ENCODE measurements at places on chromosomes 16 and 17. TPM values are rescaled to one million over a fixed set of nuclear protein-coding genes. Genes with fewer than 3 reads are reported as not detected.

CES5A gene
- total RNA-seq = not detected

G6PC1 gene
- not detected for total RNA-seq

KRTAP1-1 gene
- total RNA-seq = not detected

MMP25 gene
- total RNA-seq = 1.3 TPM

HIRIP3 gene
- 5.0 TPM for total RNA-seq

CEP295NL gene
- total RNA-seq = 1.3 TPM

- DNase-seq = no peak
- H3K4me1 ChIP-seq = no peaks in the 10 kb centered on the region
- no peak overlapping the region for H3K27ac ChIP-seq
Measured at GRCh38 chr16:82793528-82794245, 166.9 kb downstream of the CDH13 start.

- peaks cover 68% of the 10 kb centered on the region for H3K36me3 ChIP-seq
- no peak for DNase-seq
- H3K4me1 ChIP-seq = peaks cover 5% of the 10 kb centered on the region
- H3K27ac ChIP-seq = no peak overlapping the region
- H3K27me3 ChIP-seq = no peaks in the 10 kb centered on the region
Measured at GRCh38 chr16:15037003-15037402, 18.9 kb downstream of the NTAN1 start.

GRCh38 chr17:67830440-67830839 is 5.1 kb downstream of the BPTF start:
- no peak overlapping the region for H3K27ac ChIP-seq
- no peaks in the 10 kb centered on the region for H3K36me3 ChIP-seq
- no peak overlapping the region for H3K4me3 ChIP-seq
- no peaks in the 10 kb centered on the region for H3K27me3 ChIP-seq
- DNase-seq = no peak

DNA sequence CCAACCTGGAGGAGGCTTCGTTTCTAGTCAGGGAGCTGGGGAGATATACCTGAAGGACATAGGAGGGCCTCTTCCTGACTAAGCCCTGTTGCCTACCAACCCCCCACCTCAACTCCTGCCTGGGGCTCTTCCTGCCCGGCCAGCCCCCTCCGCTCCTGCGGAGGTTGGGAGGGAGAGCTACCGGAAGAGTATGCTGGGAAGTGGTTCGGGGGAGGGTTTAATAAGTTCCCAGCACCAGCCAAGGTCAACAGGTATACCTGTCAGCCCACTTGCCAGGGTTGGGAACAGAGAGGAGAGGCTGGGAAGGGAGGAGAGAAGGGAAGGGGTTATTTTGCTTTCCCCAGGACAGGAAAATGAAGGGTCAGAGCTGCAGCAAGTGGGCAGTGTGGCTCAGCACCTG is 4.7 kb downstream of the PPP1R1B start:
- H3K36me3 ChIP-seq = no peaks in the 10 kb centered on the region
- no peak overlapping the region for H3K4me3 ChIP-seq
- peaks cover 5% of the 10 kb centered on the region for H3K4me1 ChIP-seq
- no peak for DNase-seq

DNA sequence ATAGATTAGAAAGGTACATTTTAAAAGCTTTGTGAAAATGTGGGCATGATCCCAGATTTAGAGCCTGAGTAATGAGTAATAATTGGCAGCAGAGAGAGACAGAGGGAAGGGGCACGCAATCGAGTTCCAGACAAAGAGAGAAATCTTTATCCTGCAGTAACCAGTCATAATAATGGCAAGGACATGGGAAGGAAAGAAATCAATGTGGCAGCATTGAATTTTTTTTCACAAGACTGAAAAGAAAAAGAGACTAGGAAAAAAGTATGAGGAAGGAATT is 790.8 kb upstream of the SOX9 start:
- no peak overlapping the region for H3K4me3 ChIP-seq
- no peak overlapping the region for H3K27ac ChIP-seq
- H3K36me3 ChIP-seq = no peaks in the 10 kb centered on the region
- peak; percentile 47 for DNase-seq
- H3K27me3 ChIP-seq = no peaks in the 10 kb centered on the region

GRCh38 chr17:68141050-68141449 is 105.5 kb downstream of the KPNA2 start:
- H3K4me1 ChIP-seq = no peaks in the 10 kb centered on the region
- no peaks in the 10 kb centered on the region for H3K27me3 ChIP-seq
- no peaks in the 10 kb centered on the region for H3K36me3 ChIP-seq

GRCh38 chr17:79670537-79671084 is 59.8 kb upstream of the RBFOX3 start:
- no peaks in the 10 kb centered on the region for H3K27me3 ChIP-seq
- H3K4me3 ChIP-seq = no peak overlapping the region
- DNase-seq = no peak

DNA sequence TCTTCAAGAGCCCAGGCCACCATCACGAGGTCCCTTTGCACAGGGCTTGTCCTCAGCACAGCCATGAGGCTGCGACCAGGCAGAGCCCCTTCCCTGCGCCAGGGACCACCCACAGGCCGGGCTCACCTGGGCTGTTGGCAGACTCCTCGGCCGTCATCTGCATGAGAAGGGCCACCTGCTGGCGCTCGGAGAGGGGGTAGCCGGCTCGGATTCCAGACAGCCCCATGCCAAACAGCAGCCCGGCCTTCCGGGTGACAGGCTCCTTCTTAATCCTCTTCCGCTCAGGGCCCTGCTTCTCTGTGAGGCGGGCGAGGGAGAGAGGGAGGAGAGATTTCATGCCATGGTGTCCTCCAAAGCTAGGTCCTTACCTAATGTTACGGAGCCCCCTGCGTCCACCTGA is 73.4 kb downstream of the ZNF778 start:
- H3K27me3 ChIP-seq = no peaks in the 10 kb centered on the region
- H3K4me1 ChIP-seq = no peaks in the 10 kb centered on the region

DNA sequence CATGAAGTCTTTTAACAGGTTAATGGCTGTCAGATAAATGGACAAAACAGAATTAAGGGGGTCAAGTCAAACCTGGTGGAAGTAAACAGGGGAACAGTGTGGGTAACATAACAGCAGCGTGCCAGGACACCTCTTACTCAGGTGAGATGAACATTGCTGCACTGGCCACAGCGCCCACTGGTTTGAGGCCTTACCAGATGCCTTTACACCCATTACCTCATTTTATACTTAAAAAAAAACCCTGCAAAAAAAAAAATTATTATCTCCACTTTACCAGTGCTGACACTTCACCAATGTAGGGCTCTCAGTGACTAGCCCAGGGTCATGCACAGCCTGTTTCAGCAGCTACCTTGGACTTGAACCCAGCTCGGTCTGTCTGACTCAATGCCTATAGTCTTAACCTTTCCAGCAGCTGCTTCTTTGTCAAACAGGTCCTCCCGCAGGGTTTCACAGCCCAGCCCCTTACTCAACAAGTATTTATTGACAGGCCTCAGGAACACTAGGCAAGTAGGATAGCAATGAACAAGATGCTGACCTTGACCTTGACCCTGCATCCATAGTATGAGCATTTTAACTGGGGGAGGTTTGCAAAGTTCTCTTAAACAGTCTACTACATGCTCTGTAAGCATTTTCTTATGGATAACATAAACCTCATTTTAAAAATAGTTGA is 30.2 kb downstream of the CMTM3 start:
- H3K36me3 ChIP-seq = no peaks in the 10 kb centered on the region
- no peaks in the 10 kb centered on the region for H3K27me3 ChIP-seq
- no peak overlapping the region for H3K27ac ChIP-seq
- DNase-seq = no peak
- no peak overlapping the region for H3K4me3 ChIP-seq
- peaks cover 5% of the 10 kb centered on the region for H3K4me1 ChIP-seq

DNA sequence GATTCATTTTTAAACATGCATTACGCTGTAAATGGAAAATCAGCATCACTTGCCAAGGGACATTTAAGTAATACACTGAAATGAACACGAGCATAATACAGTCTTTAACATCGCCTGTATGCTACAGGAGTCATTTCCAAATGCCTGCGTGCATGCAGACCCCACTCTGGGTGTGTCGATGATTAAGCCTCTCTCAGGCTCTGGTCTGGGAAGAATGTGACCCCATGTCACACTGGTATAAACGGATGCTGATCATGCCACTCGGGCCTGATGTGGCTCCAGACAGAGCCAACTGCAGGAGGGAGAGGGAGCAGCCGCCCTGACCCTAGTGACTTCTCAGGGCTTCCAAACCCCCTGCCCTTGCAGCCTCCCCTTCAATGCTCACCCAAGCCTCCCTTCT is 10.8 kb downstream of the EMP2 start:
- no peaks in the 10 kb centered on the region for H3K36me3 ChIP-seq
- peak; percentile 64 for DNase-seq
- no peak overlapping the region for H3K4me3 ChIP-seq
- peaks cover 13% of the 10 kb centered on the region for H3K4me1 ChIP-seq
- no peaks in the 10 kb centered on the region for H3K27me3 ChIP-seq

DNA sequence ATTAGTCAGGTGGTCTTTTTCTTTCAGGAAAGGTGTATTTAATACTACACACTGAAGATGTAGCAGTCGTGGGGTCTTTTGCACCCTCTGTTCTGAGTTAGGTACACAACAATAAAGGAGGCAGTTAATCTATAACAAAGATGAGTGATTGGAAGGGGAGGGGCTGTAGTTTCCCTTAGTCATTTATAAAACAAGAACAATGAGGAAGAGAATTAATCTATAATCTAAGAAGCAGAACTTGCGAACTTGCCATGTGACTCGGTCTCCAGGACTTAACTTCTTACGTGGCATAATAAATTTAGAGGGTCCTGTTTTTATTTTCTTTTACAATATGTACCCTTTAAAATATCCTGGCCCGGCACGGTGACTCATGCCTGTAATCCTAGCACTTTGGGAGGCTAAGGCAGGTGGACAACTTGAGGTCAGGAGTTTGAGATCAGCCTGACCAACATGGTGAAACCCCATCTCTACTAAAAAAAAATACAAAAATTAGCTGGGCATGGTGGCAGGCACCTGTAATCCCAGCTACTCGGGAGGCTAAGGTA is 8.6 kb upstream of the APPBP2 start:
- H3K27ac ChIP-seq = no peak overlapping the region
- H3K27me3 ChIP-seq = no peaks in the 10 kb centered on the region
- no peak overlapping the region for H3K4me3 ChIP-seq
- H3K4me1 ChIP-seq = no peaks in the 10 kb centered on the region
- no peaks in the 10 kb centered on the region for H3K36me3 ChIP-seq

- no peak overlapping the region for H3K4me3 ChIP-seq
- peaks cover 63% of the 10 kb centered on the region for H3K4me1 ChIP-seq
- peak overlapping the region; percentile 62 for H3K27ac ChIP-seq
- DNase-seq = no peak
Measured at GRCh38 chr17:72387969-72388368, 267.1 kb downstream of the SOX9 start.

DNA sequence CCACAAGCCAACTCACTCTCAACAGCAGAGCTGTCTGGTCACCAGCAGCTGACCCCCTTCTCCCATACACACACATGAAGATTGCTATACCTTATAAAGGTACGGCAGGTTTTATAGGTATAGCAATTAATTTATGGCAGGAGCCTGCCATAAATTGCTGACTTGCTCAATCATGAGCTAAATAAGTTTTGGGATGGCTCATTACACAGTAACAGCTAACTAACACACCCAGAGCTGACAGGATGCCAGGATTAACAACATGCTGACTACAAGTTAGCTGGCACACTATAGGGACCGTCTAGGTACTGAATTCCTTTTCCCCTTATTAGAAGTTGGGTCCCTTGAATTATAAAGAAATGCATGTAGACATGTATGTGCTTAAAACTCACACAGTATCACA is 150.3 kb upstream of the KCNJ18 start:
- H3K36me3 ChIP-seq = peaks cover 5% of the 10 kb centered on the region
- no peak for DNase-seq
- H3K27ac ChIP-seq = no peak overlapping the region
- no peaks in the 10 kb centered on the region for H3K27me3 ChIP-seq
- no peak overlapping the region for H3K4me3 ChIP-seq

GRCh38 chr16:53518550-53519416 is 15.8 kb upstream of the AKTIP start:
- H3K27ac ChIP-seq = no peak overlapping the region
- peak; percentile 32 for DNase-seq
- no peaks in the 10 kb centered on the region for H3K36me3 ChIP-seq
- no peaks in the 10 kb centered on the region for H3K27me3 ChIP-seq
- peaks cover 7% of the 10 kb centered on the region for H3K4me1 ChIP-seq

DNA sequence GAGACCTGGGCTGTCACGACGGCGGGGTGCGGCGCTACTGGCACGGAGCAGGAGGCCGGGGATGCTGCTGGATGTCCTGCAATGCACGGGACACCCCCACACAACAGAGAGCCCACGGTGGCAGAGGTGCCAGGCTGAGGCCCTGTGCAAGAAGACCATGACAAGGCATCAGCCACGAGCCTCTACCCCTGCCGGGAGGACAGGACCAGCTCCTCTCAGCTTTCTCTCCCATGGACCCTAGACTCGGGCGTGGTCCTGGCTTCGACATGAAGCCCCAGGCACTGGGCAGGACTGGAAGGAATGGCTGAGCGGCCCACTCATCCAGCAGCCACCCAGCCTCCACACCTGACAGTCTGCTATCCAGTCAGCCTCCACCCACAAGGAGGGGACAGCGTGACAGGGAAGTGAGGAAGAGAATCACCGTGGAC is 25.6 kb downstream of the SLC7A5 start:
- DNase-seq = no peak
- peak overlapping the region; percentile 26 for H3K27ac ChIP-seq
- H3K4me3 ChIP-seq = no peak overlapping the region
- no peaks in the 10 kb centered on the region for H3K27me3 ChIP-seq
- H3K4me1 ChIP-seq = no peaks in the 10 kb centered on the region
- peaks cover 16% of the 10 kb centered on the region for H3K36me3 ChIP-seq

GRCh38 chr17:9331279-9332131 is 244.1 kb downstream of the STX8 start:
- H3K36me3 ChIP-seq = no peaks in the 10 kb centered on the region
- no peaks in the 10 kb centered on the region for H3K27me3 ChIP-seq
- peak; percentile 9 for DNase-seq
- H3K4me1 ChIP-seq = peaks cover 10% of the 10 kb centered on the region

DNA sequence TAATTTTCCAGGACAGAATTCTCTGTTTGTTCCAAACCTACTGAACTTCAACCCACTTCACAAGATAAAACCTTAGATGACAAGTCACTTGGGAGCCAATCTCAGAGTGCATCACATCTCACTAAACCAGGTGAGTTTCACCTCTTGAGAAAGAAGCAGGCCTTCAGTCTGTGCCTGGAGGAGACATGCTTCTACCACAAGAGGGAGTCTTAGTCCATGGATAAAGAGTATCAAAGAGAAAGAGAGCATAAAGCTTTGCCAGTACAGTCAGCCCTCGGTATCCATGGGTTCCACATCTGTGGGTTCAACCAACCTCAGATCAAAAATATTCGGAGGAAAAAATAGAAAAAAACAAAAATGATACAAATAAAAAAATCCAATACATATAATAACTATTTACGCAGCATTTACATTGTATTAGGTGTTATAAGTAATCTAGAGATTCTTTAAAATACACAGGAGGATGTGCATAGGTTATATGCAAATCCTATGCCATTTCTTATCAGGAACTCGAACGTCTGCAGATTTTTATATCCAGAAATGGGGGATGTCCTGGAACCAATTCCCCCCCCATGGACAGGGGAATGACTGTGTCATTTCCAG is 37.7 kb downstream of the DUSP14 start:
- H3K36me3 ChIP-seq = peaks cover 27% of the 10 kb centered on the region
- DNase-seq = peak; percentile 32
- no peak overlapping the region for H3K27ac ChIP-seq

DNA sequence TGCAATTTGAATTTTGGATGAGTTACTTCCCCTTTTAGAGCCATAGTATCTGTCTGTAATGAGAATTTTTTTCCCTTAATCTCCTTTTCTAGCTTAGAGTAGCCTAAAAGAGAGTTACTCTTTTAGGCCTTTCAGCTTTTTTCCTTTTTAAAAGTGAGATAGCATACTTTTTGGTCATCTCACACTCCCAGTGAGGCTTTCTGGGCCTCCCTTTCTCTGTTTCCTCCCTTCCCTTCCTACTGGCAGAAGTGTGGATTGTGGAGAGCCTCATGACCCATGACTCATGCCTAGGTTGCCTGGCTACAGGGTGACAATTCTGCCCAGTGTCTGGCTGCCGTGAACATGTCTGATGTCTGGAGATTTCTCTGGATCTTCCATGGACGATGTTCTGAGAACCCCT is 15.2 kb downstream of the KRT23 start:
- H3K27me3 ChIP-seq = no peaks in the 10 kb centered on the region
- peak overlapping the region; percentile 58 for H3K27ac ChIP-seq

All from astrocyte (in vitro differentiated cells and primary cell).